ENCODE measurements at places on chromosomes 12 and 14.

DNA sequence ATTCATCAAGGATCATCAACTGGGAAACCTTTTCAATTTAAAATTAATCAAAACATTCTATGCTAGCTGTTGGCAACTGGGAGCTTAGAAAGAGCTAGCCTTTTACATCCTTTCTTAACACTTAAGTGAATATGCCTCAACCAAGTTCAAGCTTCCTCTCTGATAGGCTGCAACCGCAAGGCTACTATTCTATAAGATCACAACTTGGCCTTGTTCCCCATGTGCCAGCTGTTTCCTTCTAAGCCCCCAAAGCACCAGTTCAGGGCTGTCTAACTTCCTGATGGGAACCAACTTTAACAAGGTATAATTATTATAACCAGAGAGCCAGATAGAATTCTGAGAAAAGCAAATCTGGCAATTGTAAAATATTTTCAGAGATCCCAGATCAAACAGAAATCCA lies 37.0 kb downstream of the KCNC2 start:
- DNase-seq = no peak

DNA sequence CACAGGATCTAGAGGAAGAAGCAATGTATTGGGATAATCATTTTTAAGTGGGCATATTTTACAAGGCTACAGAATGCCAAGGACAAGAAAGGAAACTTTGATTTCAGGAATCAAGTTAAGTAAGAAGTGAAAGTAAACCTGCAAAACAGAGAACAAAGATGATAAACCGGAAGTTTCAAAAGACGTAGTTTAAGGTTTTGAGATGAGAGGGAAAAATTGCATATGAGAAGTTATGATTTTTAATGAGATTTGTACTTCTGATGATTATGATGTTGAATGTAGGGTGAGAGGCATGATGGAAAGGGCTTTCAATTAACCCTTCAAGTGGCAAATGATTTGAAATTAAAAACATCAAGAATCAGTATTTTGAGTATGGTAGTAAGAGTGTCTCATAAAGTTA lies 134.9 kb downstream of the CAPZA3 start:
- DNase-seq = no peak

GRCh38 chr12:127670796-127671195 lies 596.2 kb upstream of the TMEM132C start:
- no peak for DNase-seq

GRCh38 chr14:87698481-87698880 lies 294.5 kb downstream of the GALC start:
- DNase-seq = no peak

GRCh38 chr12:4203772-4204376 lies 69.7 kb upstream of the CCND2 start:
- DNase-seq = no peak

DNA sequence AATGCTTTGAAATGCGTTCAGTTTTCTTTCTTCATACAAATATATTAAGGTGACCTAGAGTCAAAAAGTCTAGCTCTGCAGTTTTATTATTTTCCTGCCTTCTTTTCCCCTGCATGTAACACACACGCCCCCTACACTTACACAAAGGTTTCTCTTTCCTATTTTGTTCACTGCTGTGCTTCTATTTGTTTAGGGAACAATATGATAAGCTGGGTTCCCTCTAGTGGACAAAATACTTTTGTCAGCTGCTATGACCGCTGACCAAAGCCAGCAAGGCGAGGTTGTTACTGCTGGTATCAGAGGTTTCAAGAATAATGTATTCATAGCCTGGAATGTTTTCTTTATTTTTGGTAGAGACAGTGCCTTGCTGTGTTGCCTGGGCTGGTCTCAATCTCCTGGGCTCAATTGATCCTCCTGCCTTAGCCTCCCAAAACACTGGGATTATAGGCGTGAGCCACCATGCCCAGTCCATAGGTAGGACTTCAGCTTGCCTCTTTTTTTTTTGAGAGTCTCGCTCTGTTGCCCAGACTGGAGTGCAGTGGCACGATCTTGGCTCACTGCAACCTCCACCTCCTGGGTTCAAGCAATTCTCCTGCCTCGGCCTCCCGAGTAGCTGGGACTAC lies 33.4 kb downstream of the FNTB start:
- DNase-seq = no peak

DNA sequence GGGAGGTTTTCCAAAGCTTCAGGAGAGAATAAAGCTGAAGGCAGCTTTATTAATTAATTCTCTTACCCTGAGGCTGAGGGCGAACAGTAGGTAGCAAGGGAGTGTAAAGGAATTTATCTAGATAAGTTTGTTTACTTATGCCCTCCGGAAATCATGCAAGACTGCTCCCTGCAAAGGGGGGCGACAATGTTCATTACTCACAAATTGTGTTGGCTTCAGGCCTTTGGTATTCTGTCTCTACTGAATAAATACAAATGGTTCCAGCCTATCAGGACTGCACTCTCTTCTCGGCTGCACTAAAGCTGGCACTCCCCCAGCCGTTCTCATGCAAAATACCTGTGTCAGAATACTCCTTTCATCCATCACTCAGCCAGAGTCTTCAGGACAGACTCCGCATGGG lies 120.8 kb downstream of the PPHLN1 start:
- no peak for DNase-seq

GRCh38 chr14:20792556-20792955 lies 10.1 kb downstream of the RNASE1 start:
- DNase-seq = no peak

DNA sequence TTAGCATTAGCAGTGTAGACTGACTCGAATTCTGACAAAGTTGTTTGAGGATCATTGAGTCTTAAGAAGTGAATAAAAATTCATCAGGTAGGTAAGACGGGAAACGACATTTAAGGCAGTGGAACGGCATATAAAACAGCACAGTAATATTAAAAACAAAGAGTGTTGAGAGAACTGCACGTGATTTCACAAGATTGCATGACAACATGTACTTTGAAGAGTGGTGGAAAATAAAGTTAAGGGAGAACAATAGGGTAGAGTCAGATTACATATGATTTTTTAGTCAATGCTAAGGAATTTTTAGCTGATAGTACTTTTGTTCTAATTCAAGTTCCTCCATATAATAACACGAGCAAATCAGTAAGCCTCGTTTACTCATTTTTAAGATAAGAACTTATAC lies 115.4 kb downstream of the SOX5 start:
- DNase-seq = no peak

- no peak for DNase-seq
Observed at GRCh38 chr14:58315606-58316005, 17.3 kb downstream of the ARID4A start.

DNA sequence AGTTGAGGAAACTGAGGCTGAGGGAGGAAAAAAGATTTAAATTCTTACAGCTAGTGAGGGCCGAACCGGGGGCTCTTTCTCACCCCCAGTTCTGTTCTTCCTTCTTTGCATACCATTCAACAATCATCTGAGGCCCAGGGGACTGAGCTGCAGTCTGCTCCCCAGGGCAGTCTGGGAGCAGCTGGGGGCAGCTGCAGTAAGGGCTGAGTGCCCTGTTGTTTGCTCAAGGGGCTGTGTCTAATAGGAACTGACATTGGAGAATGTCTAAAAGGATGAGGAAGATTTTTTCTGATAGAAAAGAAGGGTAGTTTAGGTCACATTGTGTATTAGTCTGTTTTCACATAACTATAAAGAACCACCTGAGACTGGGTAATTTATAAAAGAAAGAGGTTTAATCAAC lies 42.2 kb downstream of the SLC17A8 start:
- no peak for DNase-seq

- DNase-seq = no peak
Observed at GRCh38 chr12:5222729-5223128, 179.1 kb downstream of the KCNA5 start.

GRCh38 chr12:80064269-80064668 lies 35.1 kb upstream of the OTOGL start:
- DNase-seq = no peak

DNA sequence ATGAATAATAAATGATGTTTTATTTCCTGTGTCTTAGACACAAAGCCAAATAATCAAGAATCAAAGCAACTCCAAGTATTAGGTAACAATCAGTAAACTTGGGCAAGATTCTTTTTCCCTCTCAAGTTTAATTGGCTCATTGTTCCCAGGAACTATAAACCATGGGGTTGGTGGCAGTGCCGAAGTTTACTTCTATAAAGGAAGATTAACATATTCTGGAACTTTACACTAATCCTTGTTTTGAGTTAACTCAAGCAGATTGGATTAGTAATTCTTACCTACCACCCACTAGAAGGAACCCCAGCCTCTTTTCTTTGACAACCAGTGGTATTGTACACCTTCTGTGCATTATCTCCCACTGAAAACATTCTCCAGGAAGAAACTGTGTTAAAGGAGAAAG lies 197.1 kb downstream of the EXOC5 start:
- no peak for DNase-seq

DNA sequence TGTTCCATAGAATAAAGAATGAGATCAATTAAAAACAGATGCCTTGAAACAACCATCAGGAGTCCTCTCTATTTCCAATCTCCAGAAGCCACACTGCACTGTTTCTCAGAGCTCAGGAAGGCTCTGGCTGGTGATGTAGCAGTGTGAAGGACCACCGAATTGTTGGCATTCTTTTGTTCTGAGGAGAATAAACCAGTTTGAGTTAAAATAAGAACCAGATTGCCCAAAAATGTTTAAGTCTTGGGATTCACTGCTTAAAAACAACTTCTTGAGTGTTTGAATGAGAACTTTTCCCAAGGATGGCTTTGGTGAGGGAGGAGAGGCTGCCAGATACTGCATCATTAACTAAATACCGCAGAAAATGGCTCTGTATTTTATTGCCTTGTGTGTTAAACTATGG lies 341.2 kb downstream of the C12orf75 start:
- DNase-seq = no peak

GRCh38 chr14:81275305-81276072 lies 54.7 kb upstream of the GTF2A1 start:
- no peak for DNase-seq

- no peak for DNase-seq
Observed at GRCh38 chr12:110050927-110051326, 2.6 kb upstream of the C12orf76 start.

- DNase-seq = no peak
Observed at GRCh38 chr12:82896277-82896676, 209.6 kb downstream of the TMTC2 start.

DNA sequence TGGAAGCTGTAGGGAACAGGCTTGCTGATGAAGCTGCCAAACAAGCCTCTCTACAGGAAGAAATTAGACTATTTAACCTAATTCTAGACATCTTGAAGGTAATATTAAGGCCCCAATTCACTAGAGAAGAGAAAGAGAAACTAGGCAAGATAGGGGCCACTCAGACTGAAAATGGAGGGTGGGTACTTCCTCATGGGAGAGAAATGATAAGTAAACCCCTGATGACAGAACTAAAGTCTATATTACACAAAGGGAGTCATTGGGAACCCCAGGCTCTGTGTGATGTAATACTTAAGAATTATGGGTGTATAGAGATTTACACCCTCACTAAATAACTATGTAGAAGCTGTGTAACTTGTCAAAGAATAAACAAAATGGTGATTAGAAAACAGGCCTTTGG lies 64.3 kb downstream of the APOBEC1 start:
- DNase-seq = no peak

GRCh38 chr12:86730233-86730632 lies 474.0 kb upstream of the MGAT4C start:
- no peak for DNase-seq

GRCh38 chr12:10965476-10965875 lies 21.2 kb downstream of the TAS2R50 start:
- DNase-seq = no peak

GRCh38 chr14:92733007-92733406 lies 15.4 kb downstream of the LGMN start:
- DNase-seq = no peak

DNA sequence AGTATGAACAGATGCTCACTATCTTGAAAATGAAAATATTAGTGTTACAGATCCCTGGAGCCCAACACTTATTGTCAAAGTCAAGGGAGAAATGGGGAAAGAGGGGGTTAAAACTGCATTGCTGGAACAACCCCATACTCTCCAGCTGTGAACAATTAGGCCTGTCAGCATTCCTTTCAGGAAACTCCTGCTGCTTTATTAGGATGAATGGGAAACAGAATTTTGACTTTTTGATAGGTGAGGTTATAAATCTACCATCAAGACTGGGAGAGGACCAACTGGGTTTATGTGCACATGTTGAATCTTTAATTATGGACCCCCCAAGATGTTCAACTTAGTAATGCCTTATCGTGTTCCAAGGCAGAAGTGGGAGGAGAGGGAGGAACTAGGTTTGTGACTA lies 85.0 kb downstream of the TMTC1 start:
- DNase-seq = no peak

GRCh38 chr14:32476532-32476931 lies 147.4 kb downstream of the AKAP6 start:
- DNase-seq = no peak

- no peak for DNase-seq
Observed at GRCh38 chr12:82803201-82803600, 116.5 kb downstream of the TMTC2 start.

DNA sequence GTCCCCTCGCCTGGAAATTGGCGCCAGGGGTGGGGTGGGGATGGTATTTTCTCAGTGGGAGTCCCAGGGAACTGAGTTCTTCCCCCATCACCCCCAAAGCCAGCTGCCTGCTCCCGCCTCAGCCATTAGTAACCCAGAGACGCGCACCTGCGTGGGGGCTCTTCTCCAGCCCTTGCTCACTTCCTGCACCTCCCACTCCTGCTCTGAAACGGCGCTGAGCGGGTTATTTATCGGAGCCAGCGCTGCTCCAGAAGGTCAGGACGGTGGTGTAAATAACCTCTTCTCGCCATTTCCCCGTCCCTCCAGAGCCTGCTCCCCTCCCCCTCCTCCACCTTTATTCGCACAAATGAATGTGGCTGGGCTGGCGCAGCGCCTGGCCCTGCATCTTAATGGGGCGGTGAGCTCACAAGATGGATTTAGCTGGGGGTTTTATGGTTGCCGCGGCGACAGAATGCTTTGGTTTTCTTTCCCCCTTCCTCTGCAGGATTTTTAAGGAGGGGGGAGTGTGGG lies 12.2 kb downstream of the GPR84 start:
- no peak for DNase-seq

GRCh38 chr12:116619246-116619645 lies 60.1 kb downstream of the MAP1LC3B2 start:
- DNase-seq = no peak

DNA sequence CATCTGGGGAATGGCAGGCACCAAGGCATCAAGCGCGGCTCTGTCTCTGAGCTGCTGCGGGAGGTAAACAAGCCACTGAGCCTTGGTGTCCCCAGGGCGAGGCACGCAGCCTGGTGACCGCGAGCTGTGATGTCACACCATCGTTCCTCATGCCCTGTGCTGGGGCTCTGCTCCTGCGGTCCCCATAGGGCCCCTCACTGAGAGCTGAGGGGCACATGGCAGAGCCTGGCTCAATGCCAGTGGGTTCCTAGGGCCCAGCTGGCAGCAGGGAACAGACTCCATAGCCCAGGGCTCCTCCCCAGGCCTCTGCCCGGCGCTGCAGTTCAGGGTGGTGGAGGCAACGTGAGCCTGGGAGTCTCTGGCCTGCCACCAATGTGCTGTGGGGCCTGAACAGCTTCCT lies 22.6 kb downstream of the CHGA start:
- no peak for DNase-seq
